SK-N-DZ (cell line): ENCODE measurements at places on chromosomes 5 and 9.

- DNase-seq = no peak
Measured at GRCh38 chr5:15367489-15367888, 132.5 kb upstream of the FBXL7 start.

GRCh38 chr5:3384531-3384930 is 211.1 kb upstream of the IRX1 start:
- no peak for DNase-seq

DNA sequence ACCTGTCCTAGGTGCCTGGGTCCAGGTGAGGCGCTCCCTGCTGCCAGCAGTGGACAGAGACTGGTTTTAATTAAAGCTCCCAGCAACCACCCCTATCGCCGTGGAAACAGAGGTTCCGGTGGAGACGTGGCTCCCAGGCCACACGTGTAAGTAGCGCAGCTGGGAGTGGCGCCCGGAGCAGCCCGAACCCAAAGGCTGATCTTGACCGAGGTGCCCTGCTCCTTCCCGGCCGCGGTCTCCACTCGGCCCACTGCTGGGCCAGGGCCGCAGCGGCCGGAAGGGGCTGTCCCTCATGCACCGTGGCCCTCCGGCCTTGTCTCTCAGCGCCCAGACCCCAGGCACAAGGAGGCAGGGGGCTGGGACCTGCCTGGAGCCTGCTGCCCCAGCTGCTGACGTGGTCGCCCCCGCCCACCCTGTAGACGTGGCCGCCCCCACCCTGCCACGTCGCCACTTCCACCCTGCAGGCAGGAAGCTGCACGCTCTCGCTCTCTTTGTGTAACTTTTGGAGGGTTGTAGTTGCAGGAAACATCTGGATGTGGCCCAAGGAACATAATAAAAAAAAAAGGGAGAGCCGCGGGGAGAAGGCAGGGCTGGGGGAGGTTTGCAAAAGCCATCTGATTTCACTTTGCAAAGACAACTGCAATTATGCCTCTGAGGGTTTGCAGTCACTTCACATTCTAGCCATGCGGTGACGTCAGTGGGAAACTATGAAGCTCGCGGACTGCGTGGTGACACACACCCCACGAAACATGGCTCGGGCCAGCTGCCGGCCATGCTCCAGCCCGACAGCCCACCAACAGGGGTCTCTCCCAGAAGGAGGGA is 129.9 kb downstream of the RXRA start:
- peak; percentile 41 for DNase-seq

- peak; percentile 61 for DNase-seq
Measured at GRCh38 chr5:82351754-82352145, 73.6 kb upstream of the RPS23 start.

DNA sequence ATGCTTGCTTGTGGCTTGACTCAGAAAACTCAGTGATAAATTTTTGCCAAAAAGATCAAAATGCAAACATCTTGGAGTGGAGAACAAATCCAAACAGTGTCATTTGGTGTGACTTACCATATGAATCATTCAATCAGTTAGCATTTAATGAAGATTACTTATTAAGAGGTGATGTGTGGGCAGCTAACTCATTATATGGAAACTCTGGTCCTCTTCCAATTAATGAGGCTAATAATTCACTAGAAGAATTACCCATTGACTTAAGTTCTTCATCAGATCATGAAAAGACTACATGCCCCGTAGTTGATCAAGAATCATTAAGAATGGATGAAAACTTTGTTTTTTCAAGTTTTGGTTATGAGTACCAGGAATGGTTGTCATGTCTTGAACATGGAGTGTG is 141.8 kb downstream of the UNC13B start:
- no peak for DNase-seq

DNA sequence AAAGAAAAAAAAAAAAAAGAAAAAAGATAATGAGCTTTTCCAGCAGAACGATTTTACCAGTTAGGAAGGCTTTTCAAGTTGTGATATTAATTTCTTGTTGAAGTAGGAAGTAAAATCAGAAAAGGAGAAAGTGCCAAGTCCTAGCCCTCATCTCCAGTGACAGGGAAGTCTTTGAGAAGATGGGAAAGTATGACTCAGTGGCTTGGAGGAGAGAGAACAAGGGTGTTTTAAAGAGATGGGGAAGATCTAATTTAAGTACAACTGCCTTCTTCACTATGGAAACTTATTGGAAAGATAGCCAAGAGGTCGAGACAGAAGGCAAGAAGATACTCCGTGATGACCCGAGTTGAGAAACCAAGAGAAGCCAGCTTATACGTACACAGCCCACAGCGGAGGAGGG is 22.6 kb downstream of the FGF1 start:
- DNase-seq = no peak

- no peak for DNase-seq
Measured at GRCh38 chr5:157464519-157465171, 4.6 kb downstream of the NIPAL4 start.
